ENCODE measurements at places on chromosomes 4 and X. TPM values are rescaled to one million over a fixed set of nuclear protein-coding genes. Genes with fewer than 3 reads are reported as not detected.

The TMSB15C gene
- total RNA-seq, result 2.3 TPM

The PCDH19 gene
- total RNA-seq, result not detected

The CT45A1 gene
- total RNA-seq, result not detected

The NHSL2 gene
- 0.29 TPM for total RNA-seq

The COQ2 gene
- total RNA-seq, result 15.2 TPM

The REELD1 gene
- 2.6 TPM for total RNA-seq

The DRP2 gene
- 0.07 TPM for total RNA-seq

The ETNPPL gene
- total RNA-seq, result not detected

The GJB1 gene
- total RNA-seq, result not detected

The PNCK gene
- not detected for total RNA-seq

The PNMA6A gene
- total RNA-seq, result 0.38 TPM

The PRPS1 gene
- total RNA-seq, result 53.8 TPM

The FHDC1 gene
- 0.12 TPM for total RNA-seq

The FAM9B gene
- total RNA-seq, result not detected

The RHOXF1 gene
- not detected for total RNA-seq

The TIGD4 gene
- 0.24 TPM for total RNA-seq

The ETDA gene
- not detected for total RNA-seq

The VCX3B gene
- not detected for total RNA-seq

The RBM46 gene
- not detected for total RNA-seq

The PITX2 gene
- not detected for total RNA-seq

The PGM2 gene
- 29.6 TPM for total RNA-seq

The ETDC gene
- not detected for total RNA-seq

The FMR1NB gene
- total RNA-seq, result not detected

The CXCL3 gene
- not detected for total RNA-seq

The GAGE1 gene
- not detected for total RNA-seq

The PTCHD1 gene
- total RNA-seq, result not detected

The MAB21L2 gene
- total RNA-seq, result not detected

The FSTL5 gene
- not detected for total RNA-seq

The FANCB gene
- 3.9 TPM for total RNA-seq

The CXCL1 gene
- total RNA-seq, result not detected

The SPINK2 gene
- 1.2 TPM for total RNA-seq

The SSX4 gene
- total RNA-seq, result not detected

The PABPC1L2A gene
- not detected for total RNA-seq

The PNMA6F gene
- total RNA-seq, result not detected

The TLR6 gene
- 64.7 TPM for total RNA-seq

The EMCN gene
- not detected for total RNA-seq

The STK26 gene
- 20.7 TPM for total RNA-seq

The SLC9B1 gene
- total RNA-seq, result 2.5 TPM

The OTC gene
- not detected for total RNA-seq

The TMPRSS11B gene
- total RNA-seq, result not detected

The WNK3 gene
- total RNA-seq, result 0.46 TPM

The BANK1 gene
- 336 TPM for total RNA-seq

The FGFBP2 gene
- 0.20 TPM for total RNA-seq

The RNF212 gene
- total RNA-seq, result 2.4 TPM

The NUDT11 gene
- not detected for total RNA-seq

The PFKFB1 gene
- total RNA-seq, result 0.71 TPM

The CDS1 gene
- not detected for total RNA-seq

The SPP1 gene
- not detected for total RNA-seq

The UTP3 gene
- 40.1 TPM for total RNA-seq

The STARD8 gene
- total RNA-seq, result 0.05 TPM

The CXorf51A gene
- total RNA-seq, result not detected

The C4orf50 gene
- total RNA-seq, result 0.02 TPM

The MAGEA3 gene
- not detected for total RNA-seq

The PRRG3 gene
- total RNA-seq, result not detected

The TBC1D8B gene
- total RNA-seq, result 6.5 TPM

The NXF2B gene
- not detected for total RNA-seq

The ARHGAP6 gene
- 0.37 TPM for total RNA-seq

All from activated B cell treated with CpG ODN at 0.5 μM for 24 hours (primary cell).